ENCODE measurements at places on chromosomes 1 and 21.
A peak's percentile ranks its signal among the peaks of the same experiment; 100 is the strongest.

DNA sequence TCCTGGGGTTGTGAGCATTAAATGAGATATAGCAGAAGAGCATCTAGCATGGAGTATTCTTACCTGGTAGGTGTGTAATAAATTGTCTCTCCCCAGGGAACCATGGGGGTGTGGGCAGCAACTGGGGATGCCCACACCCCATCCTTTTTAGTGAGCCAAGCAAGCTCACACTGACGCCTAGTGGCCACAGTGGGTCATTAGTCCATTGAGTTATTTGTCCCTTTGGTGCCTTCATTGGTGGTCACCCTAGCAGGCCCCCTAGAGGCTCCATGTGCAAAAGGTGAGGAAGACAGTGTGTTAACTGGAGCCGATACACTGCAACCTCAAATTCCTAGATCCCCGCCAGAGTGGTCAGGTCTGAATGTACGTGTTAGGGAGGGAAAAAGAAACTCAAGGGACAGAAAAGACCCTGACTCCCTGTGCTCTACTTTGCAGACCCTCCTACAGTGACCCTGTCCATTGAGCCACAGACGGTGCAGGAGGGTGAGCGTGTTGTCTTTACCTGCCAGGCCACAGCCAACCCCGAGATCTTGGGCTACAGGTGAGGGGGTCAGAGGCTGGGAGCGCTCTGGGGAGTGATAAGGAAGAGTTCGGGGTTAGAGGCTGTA, 93.3 kb upstream of the CD1D start:
- DNase-seq = peak; percentile 81

- no peak for DNase-seq
Measured at GRCh38 chr1:86764523-86764922, 60.1 kb downstream of the SH3GLB1 start.

GRCh38 chr1:84254703-84255238, 46.7 kb upstream of the SAMD13 start:
- DNase-seq = peak; percentile 33

DNA sequence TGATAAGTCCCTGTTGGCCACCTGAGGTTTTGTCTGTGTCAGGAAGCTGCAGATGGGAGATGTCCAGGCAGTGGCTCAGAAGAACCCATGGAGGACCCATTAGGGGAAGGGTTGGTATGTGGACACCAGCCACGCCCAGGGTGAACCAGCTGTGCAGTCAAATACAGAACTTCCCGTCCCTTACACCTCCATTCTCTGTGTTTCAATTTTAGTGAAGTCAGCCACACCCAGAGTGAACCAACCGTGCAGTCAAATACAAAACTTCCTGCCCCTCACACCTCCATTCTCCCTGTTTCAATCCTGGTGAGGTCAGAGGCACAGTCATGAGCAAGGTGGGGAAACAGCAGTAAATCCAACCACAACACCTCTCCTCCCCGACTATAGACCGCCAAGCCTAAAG, 27.4 kb downstream of the BACE2 start:
- peak; percentile 34 for DNase-seq

- DNase-seq = no peak
Measured at GRCh38 chr1:244370060-244370637, 81.6 kb downstream of the ADSS2 start.

- peak; percentile 18 for DNase-seq
Measured at GRCh38 chr1:90391126-90391525, 326.0 kb downstream of the BARHL2 start.

- no peak for DNase-seq
Measured at GRCh38 chr21:35927262-35927661, 133.1 kb downstream of the SETD4 start.

DNA sequence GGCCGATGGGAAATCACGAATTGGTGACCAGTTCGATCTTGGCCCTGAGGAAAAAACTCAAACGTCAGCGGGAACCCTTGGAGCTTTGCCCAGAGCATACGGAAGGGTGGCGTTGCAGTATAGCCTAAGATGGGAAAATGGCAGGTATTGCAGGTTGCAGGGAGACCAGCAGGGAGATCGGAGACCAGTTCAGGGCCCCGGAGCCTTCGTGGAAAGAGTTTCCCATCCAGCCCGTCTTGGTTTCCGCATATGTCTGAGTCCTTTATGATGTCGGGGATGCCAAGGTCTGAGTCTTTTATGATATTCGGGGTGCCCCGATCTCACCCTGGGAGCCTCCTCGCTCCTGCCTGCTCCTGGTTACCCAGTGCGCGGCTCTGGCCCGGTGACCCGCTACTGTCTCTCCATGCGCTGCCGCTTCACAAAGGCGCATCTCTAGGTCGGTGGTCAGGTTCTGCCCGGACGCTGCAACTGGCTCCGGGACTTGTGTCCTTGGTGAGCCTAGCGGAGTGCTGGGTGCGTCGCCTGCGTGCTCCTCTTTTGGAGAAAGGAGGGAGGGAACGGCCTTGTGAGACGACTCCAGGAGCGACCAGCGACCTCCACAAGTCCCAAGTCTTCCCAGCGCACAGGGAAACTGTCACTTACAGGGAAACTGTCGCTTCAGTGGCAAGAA, 94.2 kb downstream of the PRKAB2 start:
- no peak for DNase-seq

- DNase-seq = no peak
Measured at GRCh38 chr1:7222695-7223015, 437.4 kb downstream of the CAMTA1 start.

GRCh38 chr1:229097356-229097755, 173.6 kb upstream of the RAB4A start:
- no peak for DNase-seq

- DNase-seq = peak; percentile 37
Measured at GRCh38 chr1:25037174-25038074, 107.3 kb upstream of the RUNX3 start.
